Myometrial cell (primary cell): ENCODE measurements at places on chromosomes 16 and 17. TPM values are rescaled to one million over a fixed set of nuclear protein-coding genes. Genes with fewer than 3 reads are reported as not detected.

RPA1 gene
- total RNA-seq, result 24.8 and 40.9 TPM in 2 replicates

MYADML2 gene
- not detected in 2 replicates for total RNA-seq

PLXDC1 gene
- total RNA-seq, result not detected in 2 replicates

NEUROD2 gene
- not detected in 2 replicates for total RNA-seq

FOXJ1 gene
- total RNA-seq, result not detected in 2 replicates

OXLD1 gene
- total RNA-seq, result 50.7 and 58.1 TPM in 2 replicates

CCNF gene
- 23.4 and 25.2 TPM in 2 replicates for total RNA-seq

PMFBP1 gene
- total RNA-seq, result 1.2 TPM in 1 of 2 replicates, not detected in the other

MAP1LC3B gene
- total RNA-seq, result 34.3 and 37.0 TPM in 2 replicates

MT1A gene
- total RNA-seq, result 15.6 and 38.3 TPM in 2 replicates

PDF gene
- total RNA-seq, result 19.3 and 24.8 TPM in 2 replicates

MATCAP1 gene
- 4.3 and 15.6 TPM in 2 replicates for total RNA-seq

UTS2R gene
- not detected in 2 replicates for total RNA-seq

MYO15B gene
- 0.18 and 2.6 TPM in 2 replicates for total RNA-seq

CBFA2T3 gene
- total RNA-seq, result not detected in 2 replicates

RPH3AL gene
- 5.3 and 6.9 TPM in 2 replicates for total RNA-seq

TNP2 gene
- not detected in 2 replicates for total RNA-seq

KRTAP1-1 gene
- 0.35 TPM in 1 of 2 replicates, not detected in the other for total RNA-seq

TBC1D3D gene
- total RNA-seq, result 0.18 TPM in 1 of 2 replicates, not detected in the other

SCGB1C2 gene
- not detected in 2 replicates for total RNA-seq

CTRB2 gene
- not detected in 2 replicates for total RNA-seq

ARL5C gene
- not detected in 2 replicates for total RNA-seq

STH gene
- total RNA-seq, result not detected in 2 replicates

KCNAB3 gene
- total RNA-seq, result 0.58 and 1.2 TPM in 2 replicates
